ENCODE measurements at places on chromosomes 16 and 17.

DNA sequence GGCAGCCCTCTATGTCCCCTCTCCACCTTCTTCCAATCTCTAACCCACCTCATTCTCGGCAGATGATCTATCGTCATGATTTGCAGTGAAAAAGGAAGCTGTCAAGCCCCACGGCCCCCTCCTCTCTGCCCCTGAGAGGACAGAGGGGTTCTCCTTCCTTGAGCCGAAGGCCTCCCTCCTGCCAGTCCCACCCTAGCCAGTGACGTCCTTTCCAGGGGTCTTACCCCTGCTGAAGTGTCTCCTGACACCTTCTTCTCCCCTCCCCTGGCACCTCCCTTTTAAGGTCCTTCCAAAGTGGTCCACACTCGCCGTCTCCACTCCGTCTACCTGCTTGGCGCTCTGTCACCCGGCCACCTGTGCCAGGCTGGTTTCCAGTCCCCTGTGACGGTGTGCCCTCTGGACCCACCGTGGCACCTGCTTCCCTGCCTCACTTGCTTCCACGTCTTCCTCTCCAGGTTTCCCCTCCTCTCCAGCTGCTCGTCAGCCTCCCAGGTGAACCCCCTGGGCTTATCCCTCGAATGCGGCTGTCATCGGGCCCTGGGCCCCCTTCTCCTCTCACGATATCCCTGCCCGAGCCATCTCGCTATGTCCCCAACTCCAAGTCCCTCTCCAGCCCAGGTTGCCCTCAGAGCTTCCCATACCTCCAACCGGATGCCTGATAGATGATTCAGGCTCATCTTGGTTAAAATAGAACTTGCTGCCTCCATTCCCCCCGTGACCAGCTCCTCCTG, 5.7 kb downstream of the CCDC102A start:
- no peak for DNase-seq

- no peak for DNase-seq
These were observed 2.5 kb downstream of the PHF12 start for GRCh38 chr17:28948873-28949184.

GRCh38 chr17:14760719-14761411, 460.0 kb downstream of the HS3ST3B1 start:
- DNase-seq = no peak

DNA sequence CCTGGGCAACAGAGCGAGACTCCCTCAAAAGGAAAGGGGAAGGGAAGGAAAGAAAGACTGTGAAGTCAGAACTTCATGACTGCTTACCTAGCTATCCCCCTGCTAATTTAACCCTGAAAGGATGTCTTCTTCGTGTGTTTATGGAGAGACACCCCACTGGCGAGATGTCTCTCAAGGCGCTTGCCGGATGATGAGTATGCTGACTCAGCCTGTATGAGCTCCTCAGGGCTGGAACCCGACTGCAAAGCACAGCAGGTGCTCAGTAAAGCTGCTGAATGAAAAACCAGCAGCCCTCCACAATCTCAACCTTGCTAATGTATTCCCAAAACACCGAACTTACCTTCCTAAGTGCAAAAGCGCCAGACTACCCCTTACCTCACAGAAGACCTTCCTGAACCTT, 2.3 kb downstream of the ANKFY1 start:
- DNase-seq = no peak

DNA sequence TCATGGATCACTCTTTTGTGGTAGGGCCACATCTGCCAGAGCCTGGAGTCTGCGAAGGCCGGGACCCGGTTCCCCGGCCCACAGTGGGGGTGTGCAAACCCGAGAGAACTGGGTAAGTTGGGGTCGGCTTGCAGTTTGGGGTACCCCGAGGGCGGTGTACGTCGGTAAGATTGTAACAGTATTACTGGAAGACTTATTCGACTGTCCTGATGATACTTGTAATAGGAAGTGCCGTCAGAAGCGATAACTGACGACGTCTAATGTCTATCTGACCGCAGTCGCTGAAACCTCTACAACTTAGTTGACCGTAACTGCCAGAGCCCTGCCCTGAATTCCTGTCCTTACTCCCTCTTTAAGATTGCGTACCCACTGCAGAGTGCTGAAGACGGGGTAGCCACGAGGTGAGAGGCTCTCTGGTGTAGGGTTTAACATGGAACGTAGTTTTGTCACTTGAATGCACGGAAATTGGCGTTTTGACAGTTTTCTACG, 24.0 kb downstream of the TRPV2 start:
- DNase-seq = no peak

DNA sequence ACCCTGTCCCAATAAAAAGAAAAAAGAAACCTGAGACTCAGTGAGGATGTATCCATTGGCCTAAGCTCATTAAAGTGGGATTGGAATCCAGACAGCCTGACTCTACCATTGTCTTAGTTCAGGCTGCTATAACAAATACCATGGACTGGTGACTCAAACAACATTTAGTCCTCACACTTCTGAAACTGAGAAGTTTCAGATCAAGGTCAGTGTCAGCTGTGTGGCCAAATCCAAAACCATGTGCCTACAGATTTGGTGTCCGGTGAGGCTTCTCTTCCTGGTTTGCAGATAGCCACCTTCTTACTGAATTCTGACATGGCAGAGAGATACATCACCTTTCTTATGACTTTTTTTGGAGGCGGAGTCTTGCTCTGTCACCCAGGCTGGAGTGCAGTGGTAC, 53.3 kb upstream of the KDM8 start:
- DNase-seq = peak; percentile 18

- no peak for DNase-seq
These were observed 75.7 kb downstream of the FBXL20 start for GRCh38 chr17:39325528-39326240.

Data from GM12864 (cell line).